ENCODE measurements at places on chromosomes 3 and 15.

GRCh38 chr3:63910001-63910400 lies 2.2 kb downstream of the SCAANT1 start:
- DNase-seq = no peak

- DNase-seq = peak; percentile 71
These were observed 23.7 kb upstream of the RNU6-1 start for GRCh38 chr15:67863442-67863987.

DNA sequence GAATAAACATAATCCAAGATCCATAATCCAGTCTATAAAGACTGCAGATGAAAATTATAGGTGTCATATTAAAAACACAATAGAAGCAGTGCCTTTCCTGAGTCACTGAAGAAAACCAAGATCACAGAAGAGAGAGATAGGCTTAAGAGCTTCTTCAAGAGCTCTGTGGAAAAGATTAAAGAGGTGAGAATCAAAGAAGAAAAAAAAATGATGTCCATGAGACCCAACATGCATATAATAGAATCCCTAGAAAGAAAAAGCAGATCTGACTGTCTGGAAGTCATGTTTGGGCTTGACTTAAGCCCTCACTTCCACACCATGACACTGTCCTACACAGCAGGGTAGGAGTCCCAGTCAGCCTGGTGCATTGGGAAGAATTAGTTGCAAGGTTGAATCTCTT lies 205.6 kb upstream of the PROK2 start:
- no peak for DNase-seq

DNA sequence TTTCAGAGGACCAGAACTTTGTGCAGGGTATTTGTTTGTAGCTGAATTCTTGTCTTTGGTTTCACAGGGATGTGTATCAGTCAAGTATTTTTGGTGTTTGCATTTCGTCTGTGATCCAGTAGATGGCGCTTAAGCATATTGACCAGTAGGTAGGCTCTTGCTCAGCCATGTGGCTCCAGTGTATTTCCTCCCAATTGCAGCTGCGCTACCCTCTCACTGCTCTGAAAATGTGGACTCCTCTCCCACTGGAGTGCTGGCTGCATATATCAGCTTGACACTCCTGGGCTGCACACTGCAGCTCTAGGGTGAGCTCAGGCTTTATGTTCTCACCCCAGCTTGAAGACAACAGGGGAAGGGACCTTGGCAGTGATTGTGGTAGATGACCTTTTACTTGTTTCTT lies 1264.3 kb upstream of the ALCAM start:
- DNase-seq = no peak

GRCh38 chr15:43899928-43900327 lies 73.1 kb downstream of the WDR76 start:
- DNase-seq = no peak

- no peak for DNase-seq
These were observed 22.4 kb downstream of the MAP6D1 start for GRCh38 chr3:183802989-183803388.

DNA sequence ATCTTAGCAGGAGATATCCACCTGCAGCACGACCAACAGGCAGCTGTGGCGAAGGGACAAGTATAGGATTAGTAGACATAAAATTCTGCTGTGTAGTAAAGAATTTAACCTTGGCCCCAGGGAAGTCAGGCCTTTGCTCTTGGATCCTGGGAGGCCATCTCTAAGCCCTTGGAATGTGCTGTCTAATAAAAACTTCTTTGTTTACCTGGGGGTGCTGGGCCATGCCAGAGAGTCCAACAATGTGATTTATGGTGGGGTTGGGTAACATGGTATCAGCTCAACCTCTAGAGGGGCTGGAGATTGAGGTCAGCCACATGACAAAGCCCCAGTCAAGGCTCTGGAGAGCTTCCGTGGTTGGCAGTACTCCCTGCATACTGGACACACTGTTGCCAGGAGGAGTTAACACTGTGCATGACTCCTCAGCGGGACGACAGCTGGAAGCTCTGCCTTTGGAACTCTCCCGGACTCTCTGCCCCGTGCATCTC lies 52.4 kb downstream of the HEG1 start:
- DNase-seq = no peak

DNA sequence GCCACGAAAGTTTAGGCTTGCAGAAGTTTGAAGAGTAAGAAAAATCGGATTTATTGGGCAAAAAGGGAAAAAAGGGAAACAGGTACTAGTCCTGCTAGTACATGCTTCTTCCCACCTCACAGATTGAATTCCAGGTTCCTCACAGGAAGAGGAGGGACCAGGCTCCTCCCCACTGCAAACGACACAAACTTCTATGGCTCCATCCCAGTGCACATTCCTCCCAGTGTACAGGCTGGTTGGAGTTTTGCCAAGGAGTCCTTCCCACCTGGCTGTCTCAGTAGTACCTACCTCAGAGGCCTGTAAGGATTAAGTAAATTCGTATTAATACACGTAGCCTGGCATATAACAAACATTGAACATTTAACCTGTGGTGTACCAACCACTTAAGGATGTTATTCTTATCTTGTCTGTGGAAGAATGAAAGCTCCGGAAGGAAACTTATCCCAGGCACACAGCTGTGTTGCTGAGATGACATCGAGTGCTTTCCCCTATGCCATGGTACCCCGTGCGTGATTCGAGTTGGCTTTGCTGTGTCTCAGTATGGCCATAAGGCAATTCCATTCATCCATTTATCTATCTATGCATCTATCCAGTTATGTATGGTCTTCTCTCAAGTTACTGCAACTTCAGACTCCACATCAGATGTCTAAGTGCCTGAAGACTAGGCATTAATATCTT lies 294.3 kb downstream of the LRTM1 start:
- no peak for DNase-seq

DNA sequence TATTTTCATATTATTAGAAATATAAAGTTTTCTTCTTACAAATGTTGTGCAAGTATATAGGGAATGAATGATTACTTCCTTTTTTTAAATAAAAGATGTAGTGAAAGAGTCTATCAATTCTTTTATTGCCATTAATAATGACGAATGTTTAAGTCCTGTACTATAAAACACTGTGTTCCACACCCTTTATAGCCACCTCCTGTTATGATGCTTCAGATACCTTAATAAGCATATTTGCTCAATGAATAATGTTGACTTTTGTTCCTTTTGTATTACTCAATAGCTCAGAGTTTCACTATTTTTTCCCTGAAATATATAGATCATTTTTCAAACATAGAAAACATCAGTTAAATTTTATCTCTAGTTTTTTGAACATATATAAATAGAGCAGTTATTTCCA lies 378.2 kb upstream of the THBS1 start:
- DNase-seq = no peak

DNA sequence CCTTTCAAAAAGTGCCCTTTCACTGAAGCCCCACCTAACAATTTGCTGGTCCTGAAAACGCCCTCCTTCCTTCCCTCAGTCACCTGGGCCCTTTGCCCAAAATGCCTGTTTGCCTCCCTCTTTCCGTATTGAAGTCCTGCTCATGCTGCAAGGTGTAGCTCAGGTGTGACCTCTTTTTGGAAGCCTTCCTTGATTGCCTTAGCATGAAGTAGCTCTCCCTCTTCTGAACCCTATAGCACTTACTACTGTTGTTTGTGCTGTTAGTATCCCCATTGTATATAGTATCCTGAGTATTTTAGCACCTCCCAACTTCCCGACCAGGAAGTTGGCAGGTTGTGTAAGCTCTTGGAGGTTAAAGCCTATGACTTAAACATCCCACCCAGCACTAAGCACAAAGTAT lies 1.7 kb downstream of the PLS1 start:
- no peak for DNase-seq

- DNase-seq = no peak
These were observed 978 bp downstream of the KCNMB2 start for GRCh38 chr3:178537122-178537705.

GRCh38 chr3:186060222-186060621 lies 48.7 kb downstream of the ETV5 start:
- DNase-seq = no peak

- peak; percentile 48 for DNase-seq
These were observed 7.7 kb downstream of the BCL6 start for GRCh38 chr3:187737368-187738070.

GRCh38 chr3:169857811-169858210 lies 11.9 kb downstream of the LRRC31 start:
- DNase-seq = no peak

DNA sequence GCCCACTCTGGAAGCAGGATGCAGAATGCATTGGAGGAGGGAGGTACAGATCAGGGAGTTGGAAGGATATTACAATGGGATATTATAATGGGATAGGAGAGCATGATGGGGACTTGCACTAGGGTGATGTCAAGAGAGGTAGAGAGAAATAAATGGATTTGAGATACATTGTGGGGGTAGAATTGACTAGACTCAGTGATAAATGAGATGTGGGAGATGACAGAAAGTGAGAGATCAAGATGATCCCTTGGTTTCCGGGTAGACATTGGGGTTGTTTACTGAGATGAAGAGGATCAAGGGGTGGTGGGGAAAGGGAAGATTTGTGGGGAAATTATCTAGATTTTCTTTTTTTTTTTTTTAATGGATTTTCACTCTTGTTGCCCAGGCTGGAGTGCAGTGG lies 42.7 kb downstream of the BFSP2 start:
- DNase-seq = no peak

- peak; percentile 78 for DNase-seq
These were observed 24.5 kb downstream of the MB21D2 start for GRCh38 chr3:192892981-192893700.

- DNase-seq = no peak
These were observed 13.3 kb upstream of the TM4SF1 start for GRCh38 chr3:149390772-149391212.

DNA sequence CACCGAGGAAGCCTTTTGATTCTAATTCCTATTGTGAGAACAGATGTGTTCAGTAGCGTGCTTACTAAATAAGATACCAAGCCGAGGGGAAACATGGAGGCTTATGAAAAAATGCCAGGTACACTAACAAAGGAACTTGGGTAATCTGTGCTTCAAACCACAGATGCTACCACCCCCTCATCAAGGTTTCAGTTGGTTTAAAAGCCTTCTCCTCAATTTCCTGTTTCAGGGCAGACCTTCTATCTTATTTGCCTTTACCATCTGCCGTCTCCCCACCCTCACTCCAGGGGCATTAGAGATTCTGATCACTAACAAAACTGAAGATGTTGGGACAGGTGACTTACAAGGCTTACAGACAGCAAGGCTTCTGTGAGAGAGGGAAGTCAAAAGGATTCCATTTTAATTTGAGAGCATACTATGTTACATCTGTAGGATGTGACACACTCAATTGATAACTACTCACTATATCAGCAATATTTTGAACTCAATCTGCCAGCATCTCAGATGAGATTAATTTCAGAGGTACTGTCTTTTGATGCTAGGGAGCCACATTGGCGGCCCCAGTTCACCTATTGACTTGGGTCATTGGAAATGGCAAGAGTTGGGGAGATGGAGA lies 60.6 kb upstream of the PLCL2 start:
- peak; percentile 43 for DNase-seq

DNA sequence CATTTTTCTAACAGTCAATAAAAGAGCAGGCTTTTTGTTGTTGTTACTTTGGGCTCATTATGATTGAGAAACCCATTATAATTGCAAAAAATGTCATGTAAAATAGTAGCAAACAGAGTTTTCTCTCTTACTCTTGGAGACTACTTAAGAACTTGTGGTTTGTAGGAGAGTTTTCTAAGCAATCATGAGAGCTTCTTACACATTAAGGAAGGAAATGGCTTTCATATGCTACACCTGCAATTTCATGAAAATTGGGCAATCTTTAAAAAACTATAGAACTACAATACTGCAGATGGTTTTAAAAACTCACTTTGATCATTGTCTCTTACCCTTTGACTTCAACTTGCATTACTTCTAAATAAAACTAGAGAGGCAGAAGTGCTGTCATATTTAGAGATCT lies 701.8 kb downstream of the ZPLD1 start:
- no peak for DNase-seq

GRCh38 chr3:174720717-174721116 lies 138.4 kb upstream of the NAALADL2 start:
- no peak for DNase-seq

- no peak for DNase-seq
These were observed 4.9 kb upstream of the GTF2A2 start for GRCh38 chr15:59662260-59662659.

DNA sequence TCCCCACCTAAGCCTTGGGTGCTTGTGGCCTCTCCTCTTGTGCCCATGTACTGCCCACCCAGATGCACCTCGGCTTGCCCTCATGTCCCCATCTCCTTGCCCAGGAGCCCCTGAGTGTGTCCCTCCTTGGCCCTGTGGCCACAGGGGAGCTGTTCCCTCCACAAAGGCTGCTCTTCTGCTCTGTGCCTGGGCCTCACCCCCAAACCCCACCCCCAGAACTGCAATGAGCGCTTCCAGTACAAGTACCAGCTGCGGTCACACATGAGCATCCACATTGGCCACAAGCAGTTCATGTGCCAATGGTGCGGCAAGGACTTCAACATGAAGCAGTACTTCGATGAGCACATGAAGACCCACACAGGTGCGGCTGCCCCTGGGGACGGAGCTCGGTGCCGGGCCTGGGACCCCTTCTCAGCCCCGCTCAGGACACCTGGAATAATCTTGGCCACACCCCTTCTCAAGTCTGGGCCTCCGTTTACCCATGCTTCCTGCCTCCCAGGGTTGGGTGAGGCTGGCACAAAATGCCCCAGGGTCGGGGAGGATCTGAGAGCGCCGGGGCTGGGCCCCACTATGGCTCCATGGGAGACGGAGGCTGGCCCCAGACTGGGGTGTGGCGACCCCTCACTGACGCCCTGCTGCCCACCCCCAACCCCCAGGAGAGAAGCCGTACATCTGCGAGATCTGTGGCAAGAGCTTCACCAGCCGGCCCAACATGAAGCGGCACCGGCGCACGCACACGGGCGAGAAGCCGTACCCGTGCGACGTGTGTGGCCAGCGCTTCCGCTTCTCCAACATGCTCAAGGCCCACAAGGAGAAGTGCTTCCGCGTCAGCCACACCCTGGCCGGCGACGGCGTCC lies 10.3 kb downstream of the ZBTB47 start:
- DNase-seq = no peak

- no peak for DNase-seq
These were observed 11.2 kb upstream of the ALCAM start for GRCh38 chr3:105355408-105356061.

GRCh38 chr3:10964537-10965167 lies 27.9 kb upstream of the SLC6A1 start:
- no peak for DNase-seq

DNA sequence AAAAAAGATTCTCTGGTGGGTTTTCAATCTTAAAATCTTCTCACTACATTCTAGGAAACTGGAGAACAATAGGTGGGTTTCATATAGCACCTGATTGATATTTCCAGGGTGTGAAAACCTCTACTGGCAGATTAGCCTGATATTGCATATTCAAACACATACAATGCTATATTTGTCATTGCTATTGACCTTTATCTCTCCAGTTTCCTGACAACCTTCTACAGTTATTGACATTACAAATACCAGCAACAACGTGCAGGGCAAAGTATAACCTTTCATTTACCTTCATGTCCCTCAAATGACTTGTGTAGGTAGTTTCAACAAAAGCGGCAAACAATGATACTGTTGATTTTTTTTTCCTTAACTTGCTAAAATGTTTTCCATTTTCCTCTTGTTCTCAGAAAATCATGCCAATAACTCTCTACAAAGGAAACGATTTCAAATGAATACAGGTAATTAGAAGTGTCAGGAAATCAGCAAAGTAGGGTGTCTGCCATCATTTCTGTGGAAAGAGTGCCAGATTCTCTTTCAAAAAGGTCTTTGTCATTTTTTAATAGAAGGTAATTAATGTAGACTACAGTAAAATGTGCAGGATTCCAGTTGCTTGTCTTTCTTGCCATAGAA lies 72.6 kb upstream of the CDIN1 start:
- DNase-seq = no peak

GRCh38 chr3:51703068-51703760 lies 3.7 kb upstream of the GRM2 start:
- no peak for DNase-seq
